Memory B cell (primary cell): ENCODE measurements at places on chromosomes 16 and 17.

- DNase-seq = no peak
These were observed 64.1 kb downstream of the RMI2 start for GRCh38 chr16:11409398-11409797.

DNA sequence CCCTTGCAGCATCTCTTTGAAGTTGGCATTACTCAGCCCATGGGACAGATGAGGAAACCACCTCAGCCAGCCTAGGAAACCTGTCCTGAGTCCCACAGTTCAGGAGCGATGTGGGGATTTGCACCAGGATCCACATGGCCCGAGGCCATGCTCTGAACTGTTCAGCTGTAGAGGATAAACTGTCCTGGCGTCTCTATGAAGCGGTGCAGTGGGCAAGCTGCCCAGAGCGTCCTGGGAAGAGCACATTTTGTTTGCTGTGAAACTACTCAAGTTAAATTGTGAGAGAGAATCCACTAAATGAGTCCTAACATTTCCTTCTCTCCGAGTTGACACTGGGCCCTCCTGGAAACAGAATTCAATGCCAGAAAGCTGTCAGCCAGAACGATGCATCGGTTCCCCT, 276.6 kb upstream of the TNRC6C start:
- DNase-seq = no peak

DNA sequence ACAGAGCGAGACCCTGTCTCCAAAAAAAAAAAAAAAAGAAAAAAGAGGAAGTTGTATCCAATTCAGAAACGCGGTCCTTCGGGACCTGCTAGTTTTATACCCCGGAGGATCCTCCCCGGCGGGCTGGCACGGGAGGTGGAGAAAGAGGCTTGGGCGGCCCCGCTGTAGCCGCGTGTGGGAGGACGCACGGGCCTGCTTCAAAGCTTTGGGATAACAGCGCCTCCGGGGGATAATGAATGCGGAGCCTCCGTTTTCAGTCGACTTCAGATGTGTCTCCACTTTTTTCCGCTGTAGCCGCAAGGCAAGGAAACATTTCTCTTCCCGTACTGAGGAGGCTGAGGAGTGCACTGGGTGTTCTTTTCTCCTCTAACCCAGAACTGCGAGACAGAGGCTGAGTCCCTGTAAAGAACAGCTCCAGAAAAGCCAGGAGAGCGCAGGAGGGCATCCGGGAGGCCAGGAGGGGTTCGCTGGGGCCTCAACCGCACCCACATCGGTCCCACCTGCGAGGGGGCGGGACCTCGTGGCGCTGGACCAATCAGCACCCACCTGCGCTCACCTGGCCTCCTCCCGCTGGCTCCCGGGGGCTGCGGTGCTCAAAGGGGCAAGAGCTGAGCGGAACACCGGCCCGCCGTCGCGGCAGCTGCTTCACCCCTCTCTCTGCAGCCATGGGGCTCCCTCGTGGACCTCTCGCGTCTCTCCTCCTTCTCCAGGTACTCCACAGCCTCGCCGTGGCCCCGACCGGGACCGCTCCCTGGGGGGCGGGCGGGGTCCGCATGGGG, at the start of gene CDH3:
Gene CDH3 (plus strand): TSS at position 596 of the 779 bp plus-strand sequence. CDS start 70 bp downstream, at position 666.
- DNase-seq = peak; percentile 25

DNA sequence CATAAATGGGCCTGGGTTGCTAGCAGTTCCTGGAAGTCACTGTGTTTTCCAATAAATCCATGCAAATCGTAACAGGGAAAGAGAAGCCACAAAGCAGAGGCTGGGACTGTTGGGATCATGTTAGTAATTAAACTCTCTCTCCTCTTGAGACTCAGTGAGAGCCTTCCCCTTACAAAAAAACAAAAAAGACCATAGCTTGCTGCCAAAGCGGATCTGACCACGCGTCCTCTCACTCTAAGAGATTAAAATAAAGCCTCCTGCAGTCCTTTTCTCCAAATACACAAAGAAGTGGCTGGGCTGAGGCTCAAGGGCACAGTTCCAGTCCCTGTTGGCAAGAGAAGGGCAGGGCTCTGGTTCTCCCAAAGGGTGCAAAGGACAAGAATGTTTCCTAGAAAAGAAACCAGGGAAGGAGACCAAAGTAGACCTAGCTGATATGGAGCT, 38.5 kb downstream of the PIGL start:
- DNase-seq = no peak

GRCh38 chr17:48554412-48555257, 9.7 kb upstream of the HOXB2 start:
- DNase-seq = no peak

- peak; percentile 80 for DNase-seq
These were observed 6.7 kb downstream of the CCDC57 start for GRCh38 chr17:82205720-82206508.

GRCh38 chr17:75619506-75620431, 13.5 kb upstream of the SMIM5 start:
- DNase-seq = no peak

DNA sequence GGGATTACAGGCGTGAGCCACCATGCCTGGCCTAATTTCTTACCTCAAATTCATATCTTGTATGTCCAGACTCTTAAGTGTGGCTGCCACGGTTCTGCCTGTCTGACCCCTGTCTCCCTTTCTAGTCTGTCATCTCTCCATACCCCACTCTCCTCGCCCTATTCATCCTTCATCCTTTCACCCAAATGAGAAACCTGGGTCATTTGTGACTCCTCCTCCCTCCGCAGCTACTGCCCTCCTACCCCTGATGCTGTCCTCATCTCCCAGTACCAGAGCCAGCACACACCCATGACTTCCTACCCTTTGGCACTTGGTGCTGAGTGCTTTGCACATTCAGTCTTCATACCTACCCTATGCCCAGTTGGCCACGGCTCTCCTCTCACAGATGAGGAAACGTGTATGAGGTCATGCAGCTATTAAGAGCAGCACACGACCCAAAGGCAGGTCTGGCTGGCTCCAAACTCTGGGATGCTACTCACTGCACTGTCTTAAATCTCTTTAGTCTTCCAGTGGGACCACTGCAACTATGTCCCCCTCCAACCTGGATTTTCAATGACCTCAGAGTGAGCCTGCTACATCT, 1.6 kb downstream of the SPATA32 start:
- no peak for DNase-seq
